ENCODE measurements at places on chromosomes 16 and 17.

- DNase-seq, result no peak
Observed at GRCh38 chr16:10242916-10243315, 60.7 kb upstream of the GRIN2A start.

DNA sequence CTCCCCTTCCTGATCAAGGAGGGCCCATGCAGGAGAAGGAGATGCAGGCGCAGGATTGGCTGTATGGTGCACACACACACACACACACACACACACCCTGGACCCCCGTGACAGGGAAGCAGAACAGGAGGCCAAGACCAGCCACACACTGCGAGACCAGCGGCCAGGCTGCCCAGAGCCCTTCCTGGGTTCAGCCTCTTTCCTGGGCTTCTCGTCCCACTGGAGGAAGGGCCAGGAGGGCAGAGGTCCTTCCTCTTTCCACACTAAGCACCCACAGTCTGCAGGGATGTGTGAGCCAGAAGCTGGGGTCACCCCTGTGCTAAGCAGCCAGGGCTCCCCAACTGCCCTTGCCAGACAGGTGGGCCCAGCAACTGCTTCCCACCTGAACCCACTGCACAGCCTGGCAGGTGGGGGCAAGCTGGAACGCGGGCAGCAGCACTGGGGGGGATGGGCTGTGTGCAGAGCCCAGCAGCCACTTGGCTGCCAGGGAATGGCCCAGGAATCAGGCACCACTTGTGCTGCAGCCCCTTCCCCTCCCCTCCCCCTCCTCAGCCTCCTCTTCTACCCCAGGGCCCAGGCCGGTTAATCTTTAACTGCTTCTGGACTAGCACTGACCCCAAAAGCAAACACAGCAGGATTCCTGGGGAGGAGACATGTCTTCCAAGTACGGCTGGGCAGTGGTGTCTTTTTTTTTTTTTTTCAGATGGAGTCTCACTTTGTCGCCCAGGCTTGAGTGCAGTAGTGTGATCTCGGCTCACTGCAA is 44.6 kb upstream of the SLC38A10 start:
- no peak for DNase-seq

- no peak for DNase-seq
Observed at GRCh38 chr16:73193464-73193863, 145.5 kb upstream of the ZFHX3 start.

DNA sequence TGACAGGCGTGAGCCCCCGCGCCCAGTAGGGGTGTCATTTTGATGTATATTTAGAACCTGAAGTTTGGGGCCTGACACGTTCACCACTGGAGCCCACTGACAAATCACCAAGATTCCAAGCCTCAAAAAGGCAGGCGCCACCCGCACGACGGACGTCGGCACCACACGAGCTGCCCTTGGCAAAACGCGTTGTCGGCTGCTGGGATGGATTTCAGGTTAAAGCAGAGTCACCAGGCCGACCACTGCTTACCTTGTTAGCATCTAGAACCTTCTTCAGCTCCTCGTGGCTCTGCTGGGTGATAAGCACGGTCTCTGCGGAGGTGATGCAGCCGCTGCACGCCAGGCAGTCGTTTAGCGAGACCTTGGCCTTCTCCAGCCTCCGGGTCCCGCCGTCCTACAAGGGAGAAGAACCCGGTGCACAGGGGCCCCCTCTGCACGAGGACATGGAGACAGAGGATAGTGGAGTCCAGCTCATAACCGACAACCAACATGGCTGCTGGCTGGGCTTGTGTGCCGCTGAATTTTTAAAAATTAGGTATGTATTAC is 3.8 kb downstream of the CIAO3 start:
- DNase-seq, result no peak
